ENCODE measurements at places on chromosomes 7 and 10. TPM values are rescaled to one million over a fixed set of nuclear protein-coding genes. Genes with fewer than 3 reads are reported as not detected.

CACUL1 gene
- 37.4 TPM for total RNA-seq

SLC26A5 gene
- not detected for total RNA-seq

GCK gene
- not detected for total RNA-seq

CHCHD2 gene
- total RNA-seq: 141 TPM

HIP1 gene
- total RNA-seq: 8.1 TPM
